ENCODE measurements at places on chromosomes 1 and 21.

DNA sequence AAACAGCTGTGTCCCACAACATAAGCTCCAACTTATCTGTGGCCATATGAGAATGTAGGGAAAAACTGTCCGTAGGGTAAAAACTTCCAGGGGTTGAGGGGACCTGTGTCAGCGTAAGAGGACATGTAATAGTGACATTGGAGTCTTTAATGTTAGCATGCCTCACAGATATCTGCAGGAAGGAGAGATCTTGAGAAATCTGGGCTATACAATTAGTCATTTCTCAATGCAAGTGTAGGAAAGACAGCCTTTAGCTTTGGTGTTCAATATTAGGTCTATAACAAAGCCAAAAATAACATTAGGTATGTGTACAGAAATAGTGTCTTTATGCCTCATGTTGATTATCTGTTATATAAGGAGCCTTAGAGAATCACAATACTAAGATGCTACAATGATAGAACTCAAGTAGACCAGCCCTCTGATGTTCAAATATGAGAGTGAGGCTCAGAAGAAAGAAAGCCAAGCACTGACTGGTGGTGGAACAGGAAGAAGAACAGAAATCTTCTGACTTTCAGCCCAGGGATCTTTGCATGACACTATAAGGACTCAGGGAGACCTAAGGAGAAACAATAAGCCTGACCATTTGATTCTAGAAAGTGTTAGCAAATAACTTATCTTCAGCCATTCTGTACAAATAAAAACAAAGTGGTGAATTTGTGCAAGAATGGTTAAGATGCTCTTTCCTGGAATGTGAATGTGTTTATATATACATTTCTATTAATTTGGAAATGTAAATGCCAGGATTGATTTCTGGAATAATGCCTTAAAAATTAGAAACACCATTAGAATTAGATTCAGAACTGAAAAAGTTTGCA lies 152.6 kb downstream of the ZC3H11B start:
- DNase-seq, result no peak

GRCh38 chr21:42171091-42172053 lies 47.6 kb upstream of the ABCG1 start:
- DNase-seq, result no peak

DNA sequence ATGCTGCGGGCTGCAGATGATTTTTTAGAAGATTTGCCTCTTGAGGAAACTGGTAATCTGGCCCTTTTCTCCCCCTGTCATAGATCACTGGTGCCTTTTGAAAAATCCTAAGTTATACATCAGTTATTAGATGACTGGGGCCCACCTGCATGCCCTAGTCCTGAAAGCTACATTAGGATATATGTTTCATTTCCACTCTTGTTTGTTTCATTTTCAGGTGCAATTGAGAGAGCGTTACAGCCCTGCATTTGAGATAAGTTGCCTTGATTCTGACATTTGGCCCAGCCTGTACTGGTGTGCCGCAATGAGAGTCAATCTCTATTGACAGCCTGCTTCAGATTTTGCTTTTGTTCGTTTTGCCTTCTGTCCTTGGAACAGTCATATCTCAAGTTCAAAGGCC lies 8.1 kb upstream of the IFI44 start:
- DNase-seq, result no peak

DNA sequence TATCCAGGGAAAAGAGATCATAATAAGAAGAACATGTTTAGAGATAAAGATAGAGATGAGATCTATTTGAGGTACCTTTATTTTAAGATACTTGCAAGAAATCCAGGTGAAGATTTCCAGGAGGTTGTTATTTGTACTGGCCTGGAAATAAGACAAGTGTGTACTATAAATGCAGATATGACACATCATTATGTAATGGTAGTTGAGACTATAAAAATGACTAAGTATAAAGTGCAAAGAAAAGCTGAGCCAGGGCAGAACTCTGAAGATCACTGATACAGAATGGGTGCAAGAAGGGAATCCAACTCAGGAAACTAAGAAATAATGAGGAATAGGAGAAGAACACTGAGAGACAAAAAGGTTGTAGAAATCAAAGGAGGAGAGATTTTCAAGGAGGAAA lies 378.2 kb upstream of the PBX1 start:
- no peak for DNase-seq

DNA sequence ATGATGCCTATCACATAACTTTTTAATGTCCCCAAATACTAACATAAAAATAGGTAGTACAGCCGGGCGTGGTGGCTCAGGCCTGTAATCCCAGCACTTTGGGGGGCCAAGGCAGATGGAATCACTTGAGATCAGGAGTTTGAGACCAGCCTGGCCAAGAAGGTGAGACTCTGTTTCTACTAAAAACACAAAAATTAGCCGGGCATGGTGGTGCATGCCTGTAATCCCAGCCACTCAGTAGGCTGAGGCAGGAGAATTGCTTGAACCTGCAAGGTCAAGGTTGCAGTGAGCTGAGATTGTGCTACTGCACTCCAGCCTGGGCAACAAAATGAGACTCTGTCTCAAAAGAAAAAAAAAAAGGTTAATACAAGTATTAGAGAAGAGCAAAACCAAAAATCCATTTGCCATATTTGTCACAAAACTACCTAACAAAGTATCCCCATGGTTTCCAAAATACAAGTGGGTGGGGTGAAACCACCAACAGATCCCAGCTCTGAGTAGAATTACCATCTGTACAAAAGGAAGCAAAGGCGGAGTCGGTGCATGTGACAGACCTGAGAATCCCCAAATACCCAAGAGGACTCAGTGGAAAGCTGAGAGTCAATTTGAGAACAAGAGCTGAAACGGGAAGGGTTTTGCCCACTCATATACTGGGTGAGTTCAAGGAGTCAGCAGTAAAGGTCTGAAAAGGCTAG lies 113.2 kb downstream of the TOMM20 start:
- DNase-seq, result peak; percentile 74

DNA sequence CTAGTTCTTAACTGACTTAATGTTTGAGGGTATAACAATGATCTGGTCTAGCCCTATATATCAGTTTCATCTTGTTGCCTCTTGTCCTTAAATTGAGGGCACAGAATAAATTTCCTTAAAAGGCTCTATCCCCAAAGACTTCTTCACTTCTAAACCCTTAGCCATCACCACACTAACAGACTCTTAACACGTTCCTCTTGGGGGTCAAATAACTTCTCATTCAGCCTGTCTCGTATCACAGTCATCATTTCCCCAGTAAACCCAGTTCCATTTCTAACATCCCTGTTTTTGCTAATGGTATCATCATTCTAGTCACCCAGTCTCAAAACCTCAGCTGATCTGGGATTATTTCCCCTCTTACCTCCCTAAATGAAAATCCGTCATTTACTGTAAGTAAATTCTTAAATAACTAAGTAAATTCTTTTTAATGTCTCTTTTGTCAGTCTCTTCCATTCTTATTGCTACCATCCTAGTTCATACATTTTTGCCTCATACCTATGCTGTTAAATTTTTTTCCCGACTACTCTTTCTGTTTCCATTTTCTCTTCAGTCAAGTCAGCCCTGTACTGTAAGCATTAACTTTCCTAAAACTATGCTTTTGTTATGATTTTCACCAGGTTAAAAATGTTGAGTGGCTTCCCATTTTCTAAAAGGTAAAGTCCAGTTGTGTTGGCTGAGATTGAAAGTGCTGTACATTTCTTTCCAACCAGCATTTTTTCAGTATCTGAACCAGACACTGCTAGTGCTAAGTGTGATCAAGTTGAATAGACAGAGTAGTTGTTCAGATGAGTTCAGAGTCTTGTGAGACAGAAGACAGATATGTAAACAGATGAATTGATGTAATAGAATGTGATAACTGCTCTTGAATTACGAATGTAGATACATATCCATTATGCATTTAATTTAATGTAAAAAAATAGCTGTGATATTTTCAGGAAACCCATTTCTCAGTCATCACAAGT lies 6.9 kb downstream of the CTTNBP2NL start:
- DNase-seq, result no peak

- DNase-seq, result no peak
These were observed 2.1 kb upstream of the TFF3 start for GRCh38 chr21:42317341-42317741.

DNA sequence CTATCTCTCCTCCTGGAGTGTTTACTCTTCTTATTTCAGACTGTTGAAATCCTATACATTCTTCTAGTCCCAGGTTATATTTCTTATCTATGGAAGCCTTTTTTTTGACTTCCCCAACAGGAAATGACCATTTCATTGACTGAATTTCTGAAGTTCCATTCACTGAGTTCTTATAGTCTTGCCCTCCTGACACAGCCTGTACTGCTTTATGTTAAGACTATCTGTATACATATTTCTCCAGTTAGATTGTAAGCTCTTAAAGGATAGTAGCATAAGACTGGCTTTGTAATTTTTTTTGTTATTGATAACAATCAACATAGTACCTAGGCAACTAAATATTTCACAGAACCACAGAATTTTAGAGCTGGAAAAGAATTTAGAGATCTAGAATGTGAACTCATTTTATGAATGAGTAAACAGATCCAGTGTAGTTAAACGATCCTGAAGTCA lies 14.9 kb upstream of the MACF1 start:
- no peak for DNase-seq

DNA sequence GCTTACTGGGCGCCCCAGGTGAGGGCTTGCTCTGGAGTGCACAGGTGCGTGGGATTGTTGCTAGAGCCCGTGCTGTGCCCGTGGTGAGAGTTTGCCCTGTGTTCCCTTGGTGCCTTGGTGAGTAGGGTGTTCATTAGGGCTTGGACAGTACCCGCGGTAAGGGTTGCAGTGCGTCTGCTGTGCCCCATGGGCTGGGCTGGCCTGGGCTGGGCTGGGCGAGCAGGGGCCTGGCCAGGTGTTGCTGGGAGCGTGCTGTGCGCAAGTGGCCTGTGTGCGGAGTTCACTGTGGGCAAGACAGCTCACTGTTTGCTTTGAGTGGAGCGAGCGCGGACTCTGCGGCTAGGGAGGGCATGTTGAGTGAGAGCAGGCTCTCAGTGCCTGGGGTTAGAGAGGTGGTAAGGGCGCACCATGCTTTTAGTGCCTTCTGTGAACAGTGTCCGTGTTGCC lies 725 bp downstream of the CR1L start:
- no peak for DNase-seq

DNA sequence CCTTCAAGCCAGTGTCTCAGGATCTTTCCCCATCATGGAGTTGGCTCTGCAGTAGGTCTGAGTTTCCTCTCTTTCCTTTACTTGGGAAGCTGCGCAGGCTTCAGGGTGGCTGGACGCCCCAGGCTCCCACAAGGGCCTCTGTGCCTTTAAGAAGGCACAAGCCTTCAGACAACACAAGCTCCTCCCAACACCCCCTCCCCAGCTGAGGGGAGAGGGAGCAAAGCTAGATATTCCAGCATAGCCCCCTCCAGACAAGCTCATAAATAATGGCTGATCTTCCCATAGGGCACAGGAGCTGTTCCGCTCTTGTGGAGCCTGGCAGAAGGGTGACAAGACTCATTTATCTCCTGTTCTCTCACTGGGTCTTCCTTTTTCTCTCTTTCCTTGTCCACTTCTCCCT lies 27.9 kb upstream of the ATP2B4 start:
- DNase-seq, result no peak

DNA sequence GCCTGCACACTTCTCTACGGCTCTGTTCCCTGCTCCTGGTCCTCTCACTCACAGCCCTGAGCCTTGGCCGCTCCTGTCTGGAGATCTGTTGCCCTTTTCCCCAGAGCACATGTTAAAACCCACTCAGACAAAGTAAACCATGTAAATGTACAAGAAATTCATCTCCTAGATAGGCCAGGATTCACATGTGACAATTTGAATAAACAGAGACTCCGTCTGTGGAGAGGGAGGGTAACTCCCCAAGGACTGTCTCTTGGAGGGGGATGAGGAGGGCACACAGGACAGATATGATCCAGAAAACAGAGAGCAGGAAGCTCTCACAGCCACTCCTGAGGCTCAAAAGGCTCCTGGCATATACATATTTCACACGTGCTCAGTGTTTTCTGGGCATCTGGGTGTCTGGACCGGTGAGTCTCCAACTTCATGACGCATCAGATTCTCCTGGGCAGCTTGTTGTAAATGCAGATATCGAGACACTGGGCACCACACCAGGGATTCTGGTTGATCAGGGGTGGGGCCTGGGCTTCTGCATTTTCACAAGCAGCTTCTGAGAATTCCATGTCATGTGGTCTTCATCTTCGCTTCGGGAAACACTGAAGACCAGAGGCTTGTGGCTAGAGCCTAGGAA lies 6.4 kb upstream of the KAZN start:
- DNase-seq, result no peak

- DNase-seq, result no peak
These were observed 28.4 kb downstream of the NTPCR start for GRCh38 chr1:232978815-232979214.

- no peak for DNase-seq
These were observed 45.3 kb upstream of the EDN2 start for GRCh38 chr1:41529621-41530395.

DNA sequence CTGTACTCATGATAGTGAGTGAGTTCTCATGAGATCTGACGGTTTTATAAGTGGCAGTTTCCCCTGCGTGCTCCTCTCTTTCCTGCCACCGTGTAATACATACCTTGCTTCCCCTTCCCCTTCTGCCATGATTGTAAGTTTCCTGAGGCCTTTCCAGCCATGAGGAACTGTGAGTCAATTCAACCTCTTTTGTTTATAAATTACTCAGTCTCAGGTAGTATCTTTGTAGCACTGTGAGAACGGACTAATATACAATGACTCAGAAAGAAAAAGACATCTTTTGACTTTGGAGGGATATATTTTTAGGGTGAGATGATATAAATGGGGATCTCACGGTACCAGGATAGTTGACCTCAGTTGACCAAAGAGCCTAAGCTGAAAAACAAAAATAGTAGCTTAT lies 74.7 kb upstream of the BACH1 start:
- no peak for DNase-seq

- no peak for DNase-seq
These were observed 655.6 kb upstream of the NEGR1 start for GRCh38 chr1:72937905-72938304.

DNA sequence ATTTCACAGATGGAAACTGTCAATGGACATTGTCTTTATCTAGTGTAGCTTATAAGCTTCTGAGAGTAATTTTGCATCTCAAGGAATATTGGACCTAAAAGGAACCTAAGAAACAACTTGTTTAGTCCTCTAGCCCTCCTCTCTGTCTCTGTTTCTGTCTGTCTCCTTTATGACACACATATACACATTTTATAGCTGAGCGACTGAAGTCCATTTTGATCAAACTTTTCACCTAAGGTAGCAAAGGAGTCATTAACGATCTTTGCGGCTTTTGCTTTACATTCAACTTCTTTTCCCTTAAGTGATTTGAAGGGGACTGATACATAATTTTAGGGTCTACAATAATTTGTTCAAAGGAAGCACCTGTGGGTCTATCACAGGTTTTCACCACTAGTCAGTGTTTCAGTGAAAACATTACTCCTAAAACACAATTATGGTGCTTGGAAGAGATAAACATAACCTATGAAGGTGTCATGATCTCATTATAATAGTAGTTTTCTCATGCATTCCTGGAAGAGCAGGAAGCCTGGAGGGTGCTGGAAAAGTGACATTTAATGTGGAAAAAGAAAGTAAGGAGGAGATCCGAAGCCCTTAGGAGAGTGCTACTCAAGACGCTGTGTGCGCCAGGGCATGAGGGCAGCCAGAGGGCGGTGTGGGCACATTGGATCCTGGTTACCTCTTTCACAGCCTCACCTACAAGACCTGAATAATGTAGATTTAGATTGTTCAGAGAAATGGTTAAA lies 248.6 kb downstream of the DNM3 start:
- peak; percentile 72 for DNase-seq
